ENCODE measurements at places on chromosomes 7 and 10.

DNA sequence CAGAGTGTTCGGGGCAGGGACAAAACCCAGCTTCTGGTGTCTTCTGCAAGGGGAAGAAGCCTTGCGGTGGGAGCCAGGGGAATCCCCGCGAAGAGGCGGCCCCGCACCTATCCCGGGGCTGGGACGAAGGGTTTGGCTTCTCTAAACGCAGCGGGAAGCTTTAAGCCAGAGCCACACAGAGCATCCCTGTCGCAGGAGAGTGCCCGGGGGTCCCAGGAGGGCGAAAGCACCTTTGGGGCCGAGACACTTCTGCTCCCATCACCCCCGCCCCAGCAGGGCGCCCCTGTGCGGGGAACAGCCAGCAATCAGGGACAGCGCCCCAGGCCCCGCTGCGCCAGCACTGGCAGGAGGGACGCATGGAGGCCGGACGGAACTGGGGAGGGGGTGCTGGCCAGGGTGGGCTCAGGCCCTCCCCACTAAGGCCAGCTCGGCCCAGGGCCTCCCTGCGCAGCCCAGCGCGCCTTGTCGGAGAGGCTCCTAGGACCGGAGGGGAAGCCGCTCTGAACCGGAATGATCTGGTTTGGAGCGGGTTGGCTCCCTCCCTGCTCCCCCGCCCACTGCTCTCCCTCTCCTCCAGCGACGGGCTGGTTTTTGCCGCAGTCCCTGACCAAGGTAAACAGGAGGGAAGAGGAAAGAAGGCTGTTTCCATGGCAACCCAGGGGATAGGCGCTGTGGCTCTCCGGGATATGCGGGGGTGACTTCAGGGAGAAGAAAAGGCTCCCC is 63.9 kb downstream of the TMEM209 start:
- peak; percentile 59 for DNase-seq

- no peak for DNase-seq
These were observed 120.0 kb downstream of the ATXN7L1 start for GRCh38 chr7:105756367-105756766.

DNA sequence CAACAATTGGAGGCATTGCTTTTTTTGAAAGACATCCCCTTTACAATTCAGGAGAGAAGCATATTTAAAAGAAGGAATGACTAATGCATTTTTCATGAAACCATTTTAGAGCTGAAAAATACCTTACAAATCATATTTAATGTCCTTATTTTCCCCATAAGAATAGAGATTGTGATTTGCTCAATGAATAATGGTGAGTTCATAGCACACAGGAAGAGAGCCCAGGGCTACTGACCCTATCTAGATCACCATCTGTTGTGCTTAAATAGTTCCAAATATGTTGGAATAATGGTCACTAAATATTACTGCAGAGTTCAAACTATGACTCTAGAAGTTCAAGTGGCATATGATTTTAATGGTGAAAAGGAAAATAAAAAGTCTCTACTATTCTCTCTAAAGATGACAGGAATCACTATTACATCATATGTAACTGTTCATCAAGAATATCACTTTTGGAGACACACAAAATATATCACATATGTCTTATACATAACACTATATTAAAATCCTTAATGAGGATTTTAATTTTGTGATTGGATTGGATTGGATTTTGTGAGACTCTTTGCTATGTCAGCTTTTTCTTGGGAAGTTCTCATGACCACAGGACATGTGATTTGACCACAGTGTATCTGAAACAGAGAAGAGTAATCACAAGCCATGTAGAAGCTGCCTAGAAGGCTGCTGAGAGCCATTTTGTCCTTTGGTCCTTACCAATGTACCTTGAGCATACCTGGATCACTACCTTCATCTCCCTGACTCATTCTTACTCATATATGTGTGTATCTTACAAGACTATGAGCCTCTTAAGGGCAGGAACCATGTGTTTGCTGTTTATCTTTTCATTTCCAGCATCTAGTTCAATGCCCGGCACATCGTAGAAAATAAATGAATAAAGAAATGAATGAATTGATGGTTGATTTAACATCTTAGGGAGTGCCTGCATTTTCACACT is 26.4 kb downstream of the SLC16A9 start:
- DNase-seq: no peak

DNA sequence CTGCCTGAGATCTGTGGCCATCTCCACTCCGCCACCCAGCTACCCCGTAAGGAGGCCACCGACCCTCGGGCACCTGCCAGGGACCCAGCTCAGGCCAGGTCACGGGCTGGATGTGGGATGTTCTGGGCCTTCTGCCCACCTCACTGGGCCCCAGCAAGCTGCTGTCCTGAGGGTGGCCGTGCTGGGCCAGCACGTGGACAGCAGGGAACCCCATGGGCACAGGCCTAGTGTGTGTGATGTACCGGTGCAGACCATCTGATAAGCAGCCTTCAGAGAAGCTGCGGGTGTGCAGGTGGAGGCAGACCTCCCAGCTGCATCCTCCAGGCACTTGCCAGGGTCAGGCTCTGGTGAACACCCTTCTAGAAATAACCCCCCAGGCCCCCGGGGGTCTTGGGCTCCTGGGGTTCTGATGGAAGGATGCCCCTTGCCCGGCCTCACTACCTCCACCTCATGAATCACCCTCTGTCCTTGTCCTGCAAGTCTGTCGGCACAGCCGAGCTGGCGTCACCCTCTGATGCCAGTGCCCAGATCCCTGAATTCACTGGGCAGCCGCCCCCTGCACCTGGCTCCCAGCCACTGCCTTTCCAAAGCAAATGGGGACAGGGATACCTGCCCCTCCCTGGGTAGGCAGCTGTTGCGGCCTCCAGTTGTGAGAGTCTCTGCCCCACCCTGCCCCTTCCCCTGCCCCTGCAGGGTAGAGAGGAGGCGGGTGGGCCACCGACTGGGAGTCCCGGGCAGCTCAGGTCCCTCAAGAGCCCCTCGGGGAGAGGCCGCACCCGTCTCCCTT is 139.8 kb downstream of the FAM53B start:
- DNase-seq: no peak

DNA sequence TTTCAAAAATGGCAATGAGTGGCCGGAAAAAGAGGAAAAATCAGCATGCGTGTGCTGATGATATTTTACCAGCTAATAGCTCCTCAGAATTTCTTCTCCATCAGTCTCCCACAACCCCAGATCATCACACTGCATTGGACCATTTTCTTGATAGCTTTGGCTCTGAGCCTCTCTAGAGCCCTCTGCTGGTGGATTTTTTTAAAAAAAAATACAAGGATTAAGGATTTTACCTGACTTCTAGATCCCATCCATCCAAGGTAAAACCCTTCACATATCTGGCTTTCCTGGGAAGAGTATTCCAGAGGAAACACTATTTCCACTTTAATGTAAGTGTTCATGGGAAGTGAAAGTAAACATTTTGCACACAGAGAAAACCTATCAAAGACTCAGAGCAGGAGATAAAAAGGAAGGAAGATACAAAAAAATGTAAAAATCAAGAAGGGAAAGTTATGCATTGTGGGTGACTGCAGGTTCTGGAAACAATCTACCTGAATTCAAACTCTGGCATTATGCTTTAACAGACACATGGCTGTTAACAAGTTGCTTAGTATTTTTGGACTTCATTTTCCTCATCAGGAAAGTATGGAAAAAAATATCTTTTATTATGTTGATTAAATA is 380.9 kb downstream of the LRRTM3 start:
- DNase-seq: no peak

DNA sequence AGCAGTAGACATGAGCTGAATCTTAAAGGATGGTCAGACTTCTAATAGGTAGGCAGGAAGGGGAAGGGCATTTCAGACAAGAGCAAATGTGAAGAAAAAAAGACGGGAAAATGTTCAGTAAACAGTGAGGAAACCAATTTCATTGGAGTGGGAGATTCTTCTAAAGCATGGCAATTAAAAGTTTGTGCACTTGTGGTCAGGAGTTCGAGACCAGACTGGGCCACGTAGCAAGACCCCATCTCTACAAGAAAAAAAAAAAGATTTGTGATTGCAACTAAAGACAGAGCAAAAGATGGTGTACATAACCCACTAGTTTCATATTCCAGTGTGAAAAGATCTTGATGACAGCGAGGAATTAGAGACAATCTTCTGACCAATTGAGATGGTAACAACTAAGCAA is 41.7 kb downstream of the CCDC71L start:
- DNase-seq: no peak

GRCh38 chr10:3118641-3119091 is 51.3 kb downstream of the PFKP start:
- DNase-seq: no peak

- DNase-seq: no peak
These were observed 97.3 kb downstream of the PDGFA start for GRCh38 chr7:422191-422885.

DNA sequence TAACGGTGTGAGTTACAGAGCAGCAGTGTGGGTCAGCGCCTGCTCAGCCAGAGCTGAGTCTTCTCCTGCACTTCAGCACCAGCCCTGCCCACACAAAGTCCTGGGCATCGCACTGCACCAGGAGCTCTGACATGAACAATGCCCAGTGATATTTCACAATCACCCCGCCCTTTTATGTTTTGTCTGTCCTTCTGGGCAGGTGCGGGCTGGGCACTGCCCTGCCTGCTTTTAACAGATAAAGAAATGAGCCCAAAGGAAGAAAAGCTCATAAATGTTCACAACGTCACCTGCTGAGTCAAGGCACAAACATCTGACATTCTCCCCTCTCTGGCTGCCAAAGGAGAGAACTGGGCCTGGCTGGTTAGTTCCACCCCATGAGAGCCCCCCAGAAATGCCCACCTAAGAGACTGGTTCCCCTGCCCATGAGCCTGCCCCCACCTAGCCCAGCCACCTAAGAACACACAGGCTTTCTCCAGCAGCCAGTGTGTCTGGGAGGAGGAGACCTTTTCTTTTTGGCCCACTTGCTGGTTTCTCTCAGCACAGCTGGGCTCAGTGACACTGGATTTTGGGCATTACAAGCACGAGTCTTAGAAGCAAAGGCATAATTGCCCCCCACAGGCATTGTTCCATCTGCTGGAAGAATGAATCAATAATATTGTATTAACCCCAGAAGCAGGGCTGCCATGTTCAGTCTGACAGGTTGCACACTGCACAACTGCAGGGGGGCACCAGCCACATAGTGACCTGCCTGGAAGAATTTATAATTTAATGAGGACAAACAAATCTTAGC is 22.3 kb downstream of the CALML3 start:
- no peak for DNase-seq

DNA sequence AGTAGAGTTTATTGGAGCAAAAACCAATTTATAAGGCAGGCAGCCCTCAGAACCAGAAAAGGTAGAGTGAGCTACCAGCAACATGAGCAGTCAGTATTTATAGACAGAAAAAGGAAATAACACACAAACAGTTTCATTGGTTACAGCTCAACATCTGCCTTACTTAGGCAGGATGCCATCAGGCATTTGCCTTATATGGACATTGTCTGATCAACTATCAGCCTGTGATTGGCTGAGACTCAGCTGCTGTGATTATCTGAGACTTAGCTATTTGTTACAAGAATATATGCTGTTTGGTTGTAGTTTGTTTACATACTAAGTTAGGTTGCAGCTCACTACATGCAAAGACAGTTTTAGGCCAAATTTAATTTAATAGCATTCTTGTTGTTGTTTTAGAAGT is 60.4 kb upstream of the CDK1 start:
- no peak for DNase-seq

DNA sequence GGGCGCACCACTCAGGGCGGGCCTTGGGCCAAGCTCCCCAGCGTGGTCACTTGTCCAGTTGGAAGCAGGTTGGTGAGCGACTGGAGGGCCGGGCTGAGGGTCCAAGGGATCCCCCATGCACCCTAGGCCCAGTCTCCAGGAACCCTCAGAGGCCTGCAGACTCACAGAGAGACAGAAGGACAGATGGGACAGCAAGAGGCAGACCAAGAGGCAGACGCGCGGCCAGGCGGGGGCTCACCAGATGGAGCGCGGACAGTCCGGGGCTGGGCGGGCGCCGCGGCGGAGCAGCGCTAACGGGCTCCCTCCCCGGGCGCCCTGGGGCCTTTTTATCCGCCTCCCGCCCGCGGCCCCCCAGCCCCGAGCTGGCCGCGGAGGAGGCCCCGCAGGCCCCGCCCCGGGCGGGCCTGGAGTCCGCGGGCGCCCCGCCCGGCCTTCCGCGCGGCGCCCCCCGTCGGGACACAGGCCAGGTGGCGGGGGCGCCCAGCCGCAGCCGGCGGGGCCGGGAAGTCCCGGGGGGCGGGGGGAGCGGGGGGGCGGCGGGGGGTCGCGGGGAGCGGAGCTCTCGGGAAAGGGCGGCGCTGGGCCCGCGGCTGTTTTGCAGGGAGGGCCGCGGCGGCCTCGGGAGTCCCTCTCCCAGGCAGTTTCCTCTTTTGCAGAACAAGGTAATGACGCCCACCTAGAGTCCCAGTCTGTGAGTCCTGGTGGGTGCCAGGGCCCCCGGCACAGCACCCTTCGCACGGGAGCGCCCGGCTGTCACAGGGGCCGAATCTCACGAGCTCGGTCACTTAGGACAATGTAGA is at the start of gene LOXL4:
LOXL4 (minus strand) TSS at position 301 of the 800 bp plus-strand sequence. CDS start 5,175 bp downstream, outside the sequence.
- DNase-seq: no peak

DNA sequence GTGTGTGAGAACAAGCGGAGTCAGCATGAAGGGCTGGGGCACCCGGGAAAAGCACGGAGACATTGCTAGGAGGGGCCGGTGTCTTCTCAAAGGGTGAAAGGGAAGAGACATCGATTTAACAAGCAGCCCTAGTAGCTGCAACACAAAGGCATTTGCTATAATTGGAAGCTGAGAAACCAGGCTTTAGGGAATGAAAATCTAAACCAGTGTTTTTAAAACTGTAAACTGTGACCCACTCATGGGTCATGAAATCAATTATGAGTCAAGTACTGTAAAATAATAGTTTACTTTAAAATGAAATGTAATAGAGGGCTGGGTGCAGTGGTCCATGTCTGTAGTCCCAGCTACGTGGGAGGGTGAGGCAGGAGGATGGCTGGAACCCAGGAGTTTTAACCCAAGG is 128.7 kb upstream of the RHEB start:
- DNase-seq: no peak

GRCh38 chr7:35694161-35694783 is 663 bp downstream of the HERPUD2 start:
- DNase-seq: peak; percentile 14

DNA sequence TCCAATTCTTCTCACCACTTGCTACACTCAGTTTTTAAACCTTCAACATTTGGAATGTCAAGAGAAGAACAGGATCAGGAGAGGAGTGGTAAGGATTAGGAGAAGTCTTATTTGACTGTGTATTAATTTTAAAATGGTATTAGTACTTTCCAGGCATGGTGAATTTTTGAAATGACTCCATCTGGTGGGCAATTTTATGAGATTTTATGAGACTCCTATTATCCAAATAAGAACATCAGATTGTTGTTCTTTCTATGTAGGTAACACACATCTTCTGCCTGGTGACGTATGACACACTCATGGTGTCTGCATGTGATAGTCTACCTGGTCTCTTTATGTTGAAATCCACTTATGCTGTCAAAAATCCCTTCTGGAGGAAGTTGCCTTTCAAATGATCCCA is 51.0 kb downstream of the SLC13A1 start:
- no peak for DNase-seq

DNA sequence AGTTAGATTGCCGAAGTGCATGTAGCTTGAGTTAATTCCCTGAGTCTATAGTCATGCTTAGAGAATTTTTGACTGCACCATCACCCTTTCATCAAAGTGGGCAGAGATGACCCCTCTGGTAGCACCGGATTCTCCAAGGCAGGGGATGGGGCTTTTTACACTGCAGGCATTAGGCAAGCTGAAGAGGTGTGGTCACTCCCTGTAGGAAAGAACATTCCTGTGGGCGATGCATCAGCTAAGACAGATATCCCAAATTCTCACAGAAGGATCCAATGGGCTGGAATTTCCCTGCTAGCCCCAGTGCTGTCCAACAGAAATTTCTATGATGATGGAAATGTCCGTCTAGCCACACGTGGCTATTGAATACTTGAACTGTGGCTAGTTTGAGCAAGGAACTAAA is 118.2 kb downstream of the ADAM12 start:
- no peak for DNase-seq
